ENCODE measurements at places on chromosomes 7 and 10.

DNA sequence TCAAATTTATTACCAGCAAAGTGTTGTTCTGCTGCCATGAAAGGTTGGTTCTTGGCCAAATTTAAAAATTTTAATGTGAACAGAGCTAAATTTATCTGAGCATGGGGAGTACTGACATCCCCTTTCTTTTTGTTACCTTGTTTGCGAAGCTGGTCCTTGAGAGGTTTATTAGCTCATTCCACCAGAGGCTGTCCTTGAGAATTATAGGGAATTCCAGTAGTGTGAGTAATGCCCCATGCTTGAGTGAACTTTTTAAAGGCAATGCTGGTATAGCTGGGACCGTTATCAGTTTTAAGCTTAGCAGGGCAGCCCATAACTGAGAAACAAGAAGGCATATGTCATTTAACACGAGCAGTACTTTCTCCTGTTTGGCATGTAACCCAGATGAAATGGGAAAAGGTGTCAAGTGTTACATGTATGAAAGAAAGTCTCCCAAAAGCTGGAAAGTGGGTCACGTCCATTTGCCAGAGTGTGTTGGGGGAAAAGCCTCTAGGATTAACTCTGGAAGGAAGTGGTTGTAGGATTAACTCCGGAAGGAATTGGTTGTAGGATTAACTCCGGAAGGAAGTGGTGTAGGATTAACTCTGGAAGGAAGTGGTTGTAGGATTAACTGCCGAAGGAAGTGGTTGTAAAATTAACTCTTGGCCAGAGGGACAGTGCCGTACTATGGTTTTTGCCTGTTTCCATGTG, 37.3 kb upstream of the AKR1C2 start:
- no peak for DNase-seq

- DNase-seq = no peak
These were observed 75.1 kb downstream of the DNAH11 start for GRCh38 chr7:21617916-21618390.

GRCh38 chr7:24197852-24198251, 86.1 kb upstream of the NPY start:
- no peak for DNase-seq

GRCh38 chr10:126959906-126960685, 54.9 kb downstream of the DOCK1 start:
- no peak for DNase-seq

GRCh38 chr7:54778696-54779540, 19.9 kb upstream of the SEC61G start:
- no peak for DNase-seq

DNA sequence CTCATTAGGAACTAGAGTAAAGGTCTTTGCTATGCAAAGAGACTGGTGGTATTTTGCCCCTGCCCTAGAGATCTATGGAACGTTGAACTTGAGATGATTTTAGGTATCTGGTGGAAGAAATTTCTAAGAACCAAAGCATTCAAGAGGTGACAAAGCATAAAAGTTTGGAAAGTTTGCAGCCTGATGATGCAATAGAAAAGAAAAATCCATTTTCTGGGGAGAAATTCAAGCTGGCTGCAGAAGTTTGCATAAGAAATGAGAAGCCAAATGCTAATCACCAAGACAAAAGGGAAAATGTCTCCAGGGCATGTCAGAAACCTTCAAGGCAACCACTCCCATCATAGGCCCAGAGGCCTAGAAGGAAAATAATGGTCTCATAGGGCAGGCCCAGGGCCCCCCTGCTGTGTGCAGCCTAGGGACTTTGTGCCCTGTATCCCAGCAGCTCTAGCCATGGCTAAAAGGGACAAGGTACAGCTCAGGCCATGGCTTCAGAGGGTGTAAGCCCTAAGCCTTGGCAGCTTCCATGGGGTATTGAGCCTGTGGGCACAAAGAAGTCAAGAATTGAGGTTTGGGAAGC, 16.5 kb downstream of the TFPI2 start:
- DNase-seq = no peak

- no peak for DNase-seq
These were observed 102.3 kb upstream of the PCBD1 start for GRCh38 chr10:70990681-70991080.

- DNase-seq = no peak
These were observed 84.4 kb upstream of the TNS3 start for GRCh38 chr7:47666164-47666862.

GRCh38 chr7:71325151-71325550, 193.2 kb downstream of the GALNT17 start:
- no peak for DNase-seq

GRCh38 chr7:41641011-41641664, 61.8 kb downstream of the INHBA start:
- no peak for DNase-seq

DNA sequence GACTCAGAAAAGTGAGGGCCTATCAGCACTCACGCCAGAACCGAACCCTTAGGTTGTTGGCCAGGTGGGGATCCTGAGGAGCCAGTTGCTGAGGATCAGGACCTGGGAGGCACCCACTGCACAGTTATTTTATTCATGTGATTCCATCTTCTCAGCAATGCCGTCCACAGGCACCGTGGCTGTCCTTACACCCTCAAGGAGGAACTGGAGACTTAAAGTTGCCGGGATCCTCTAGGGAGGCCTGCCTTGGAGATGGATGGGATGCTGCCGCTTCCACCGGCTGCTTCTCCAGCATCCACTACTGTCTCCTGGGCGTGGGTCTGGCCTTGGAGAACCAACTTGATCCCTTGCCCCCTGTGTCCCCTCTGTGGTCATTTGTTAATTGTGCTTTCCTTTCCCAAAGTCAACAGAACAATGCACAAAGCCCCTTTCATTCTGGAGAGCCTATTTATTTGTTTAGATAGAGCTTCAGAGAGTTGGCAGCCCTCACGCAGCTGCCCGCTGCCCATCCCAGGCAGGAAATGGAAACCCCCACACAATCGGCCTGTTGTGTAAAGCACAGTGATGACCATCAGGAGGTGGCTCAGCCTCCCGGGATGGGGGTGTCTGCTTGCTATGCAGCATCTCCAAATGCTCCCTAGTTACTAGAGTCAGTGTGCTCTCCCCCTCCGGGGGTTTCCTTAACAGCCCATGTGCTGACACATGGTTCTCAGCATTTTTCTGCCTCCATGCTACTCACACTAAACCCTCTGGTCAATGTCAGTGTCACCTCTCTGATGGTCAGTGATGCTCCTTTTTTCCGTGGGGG, 52.9 kb upstream of the IGFBP3 start:
- no peak for DNase-seq

- DNase-seq = no peak
These were observed 545.3 kb downstream of the PTPRN2 start for GRCh38 chr7:158042156-158042880.

DNA sequence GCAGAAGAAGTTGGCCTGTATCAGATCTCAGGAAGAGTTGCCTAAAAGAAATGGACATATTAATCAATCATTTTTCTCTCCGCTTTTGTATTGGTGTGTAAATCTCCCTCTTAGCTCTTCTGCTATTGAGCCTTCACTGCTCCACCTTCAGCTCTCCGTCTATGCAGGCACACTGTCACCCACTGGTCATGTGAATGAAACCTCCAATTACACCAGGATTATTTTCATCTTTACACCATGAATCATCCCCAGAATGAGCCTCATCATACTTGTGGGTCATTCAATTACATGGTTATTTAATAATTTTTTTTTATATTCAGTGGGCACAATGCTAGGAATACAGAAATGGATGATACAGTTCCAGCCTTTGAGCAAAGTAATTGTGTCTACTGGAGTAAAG, 92.6 kb downstream of the LRRC4 start:
- no peak for DNase-seq

DNA sequence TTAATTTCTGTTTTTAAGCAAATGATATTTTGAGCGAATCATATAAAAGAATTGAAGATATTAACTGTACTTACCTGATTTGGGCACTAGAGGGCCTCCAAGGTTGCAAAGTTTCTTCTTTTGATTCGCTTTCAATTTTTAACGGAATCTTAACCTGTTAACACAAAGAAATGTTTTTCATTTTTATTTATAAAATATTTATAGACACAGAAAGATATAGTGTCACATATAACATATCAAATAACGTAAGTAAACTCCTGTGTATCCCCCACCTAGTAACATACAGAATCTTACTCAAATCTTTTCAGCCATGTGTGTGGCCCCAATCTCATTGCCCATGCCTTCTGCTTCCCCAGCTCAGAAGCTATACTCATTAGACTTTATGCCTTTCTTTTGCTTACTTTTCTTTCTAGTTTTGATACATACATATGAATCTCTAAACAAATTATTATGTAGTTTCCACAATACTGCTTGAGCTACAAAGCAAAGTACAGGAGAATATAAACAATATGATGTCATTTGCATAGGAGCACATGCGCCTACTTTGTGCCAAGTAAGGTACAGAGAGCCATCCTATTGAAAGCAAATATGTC, 49.5 kb upstream of the ZPBP start:
- no peak for DNase-seq

DNA sequence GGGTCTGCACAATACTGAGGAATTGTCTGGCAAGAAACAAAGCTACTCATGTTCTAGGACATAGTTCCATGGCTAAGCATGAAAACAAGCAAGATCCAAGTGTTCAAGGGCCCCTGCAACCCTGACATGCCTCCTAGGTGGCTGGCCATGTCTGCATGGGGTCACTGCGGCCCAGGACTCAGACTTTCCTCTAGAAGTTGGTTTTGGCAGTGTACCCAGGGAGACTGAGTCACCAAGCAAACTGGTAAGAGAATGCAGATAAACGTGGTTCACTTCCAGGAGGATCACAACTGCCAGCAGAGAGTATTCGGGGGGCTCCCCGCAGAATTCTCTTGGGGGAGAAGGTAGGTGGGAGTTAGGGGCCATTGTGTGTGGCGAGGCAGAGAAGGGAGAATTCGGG, 7.4 kb upstream of the PFKFB3 start:
- no peak for DNase-seq

Measured in stimulated activated CD4-positive, alpha-beta T cell treated with anti-CD3 and anti-CD28 coated beads, Interleukin-2, amount 100 ng/mL, for 48 hours (primary cell).